NCI-H2171 treated with DMSO at 0.1 percent for 48 hours (cell line): ENCODE measurements at places on chromosomes 2 and 18.

DNA sequence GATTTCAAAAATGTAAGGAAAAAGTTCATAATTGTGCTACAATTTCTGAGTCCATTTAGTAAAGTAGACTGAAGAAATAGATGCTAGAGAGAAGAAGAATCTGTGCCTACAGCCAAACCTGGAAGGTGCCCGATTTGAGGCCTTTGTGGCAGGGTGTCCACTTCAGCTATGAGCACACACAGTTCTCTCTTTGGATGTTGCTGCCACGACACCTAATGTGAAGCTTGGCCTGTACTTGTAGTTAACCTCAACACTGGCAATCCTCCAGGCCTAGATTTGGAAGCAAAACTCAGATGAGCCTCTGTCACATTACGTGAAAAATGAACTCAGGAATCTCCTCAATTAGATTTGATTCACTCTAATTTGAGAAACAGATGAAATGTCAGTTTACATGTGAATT is 90.1 kb upstream of the LRP1B start:
- peak; percentile 40 for DNase-seq

- DNase-seq: no peak
Observed at GRCh38 chr2:189483571-189483970, 42.3 kb downstream of the WDR75 start.

- DNase-seq: no peak
Observed at GRCh38 chr2:28615706-28616105, 119.8 kb downstream of the PLB1 start.

GRCh38 chr2:226647621-226648518 is 151.8 kb downstream of the IRS1 start:
- no peak for DNase-seq

DNA sequence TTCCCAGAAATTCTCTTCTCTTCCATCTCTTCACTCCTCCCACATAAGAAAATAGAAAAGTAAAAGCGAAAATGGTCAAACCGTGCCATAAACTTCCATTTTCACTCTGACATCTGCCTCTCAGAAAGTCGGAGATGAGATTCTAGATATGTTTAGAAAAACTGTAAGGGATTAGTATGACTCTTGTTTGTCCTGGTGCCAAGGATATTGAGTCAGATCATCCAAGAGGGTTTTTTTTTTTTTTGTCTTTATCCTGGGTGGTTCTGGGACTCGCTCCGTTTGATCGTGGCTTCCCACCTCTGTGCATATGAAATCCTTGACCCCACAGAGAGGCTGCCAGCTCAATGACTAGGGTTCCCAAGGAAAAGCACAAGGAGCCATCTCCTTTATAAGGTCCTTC is 17.3 kb downstream of the EN1 start:
- no peak for DNase-seq

- no peak for DNase-seq
Observed at GRCh38 chr2:241730671-241731293, 3.6 kb upstream of the D2HGDH start.

- no peak for DNase-seq
Observed at GRCh38 chr2:196247114-196247975, 76.0 kb upstream of the STK17B start.

GRCh38 chr18:8980496-8980895 is 122.0 kb upstream of the NDUFV2 start:
- no peak for DNase-seq

DNA sequence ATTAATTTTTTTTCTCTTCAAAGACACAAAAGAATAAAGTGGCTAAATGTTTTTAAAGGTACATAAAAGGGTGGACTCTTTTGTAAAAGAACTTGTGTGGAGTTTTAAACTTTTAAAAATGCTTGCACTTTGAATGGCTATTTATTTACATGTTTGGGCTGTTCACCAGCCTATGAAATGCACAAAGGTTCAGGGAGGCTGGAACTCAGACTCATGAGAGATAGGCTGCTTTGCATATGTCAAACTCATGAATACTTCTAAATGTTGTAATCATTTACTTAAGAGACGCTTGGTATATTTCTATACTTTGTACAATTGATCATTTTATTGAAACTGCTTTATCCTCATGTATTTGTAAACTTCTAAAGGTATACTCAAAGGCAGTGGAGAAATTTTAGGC is 79.9 kb downstream of the ZEB2 start:
- no peak for DNase-seq

- DNase-seq: no peak
Observed at GRCh38 chr2:19714926-19715325, 186.9 kb downstream of the TTC32 start.

DNA sequence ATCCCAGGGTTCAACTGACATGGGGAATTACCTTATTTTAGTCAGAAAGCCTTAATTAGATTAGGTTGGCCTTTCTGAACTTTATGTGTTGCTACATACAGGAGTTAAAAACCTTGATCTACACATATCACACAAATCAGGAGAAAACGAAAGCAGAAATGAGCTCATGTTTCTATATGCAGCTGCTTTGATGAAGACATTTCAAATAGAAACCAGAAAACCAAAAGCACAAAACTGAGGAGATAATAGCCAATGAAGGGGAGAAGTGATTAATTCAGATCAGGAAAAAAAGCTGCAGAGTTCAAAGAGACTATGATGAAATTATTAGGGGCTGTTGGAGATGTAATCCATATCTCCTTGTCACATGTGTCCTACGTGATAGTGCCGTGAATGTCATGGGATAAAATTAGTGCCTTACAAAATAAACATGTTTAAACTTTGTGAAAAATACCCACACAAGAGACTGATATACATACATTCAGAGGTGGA is 255.0 kb downstream of the CAMKMT start:
- no peak for DNase-seq

DNA sequence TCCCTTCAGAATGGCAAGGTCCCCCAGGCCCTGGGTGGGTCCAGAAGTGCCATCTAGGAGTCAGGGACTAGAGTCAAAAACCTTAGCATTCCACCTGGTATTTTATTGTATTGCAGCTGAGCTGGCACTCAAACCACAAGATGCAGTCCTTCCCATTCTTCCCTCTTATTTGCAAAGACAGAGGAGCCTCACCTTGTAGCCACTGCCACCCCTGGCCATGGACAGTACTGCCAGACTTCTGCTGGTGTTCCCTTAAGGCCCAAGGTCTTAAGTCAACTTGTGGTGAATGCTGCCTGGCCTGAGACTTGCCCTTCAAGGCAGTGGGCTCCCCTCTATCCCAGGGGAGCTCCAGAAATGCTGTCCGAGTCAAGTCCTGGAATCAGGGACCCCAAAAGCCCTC is 6.9 kb downstream of the UGT1A10 start:
- no peak for DNase-seq

DNA sequence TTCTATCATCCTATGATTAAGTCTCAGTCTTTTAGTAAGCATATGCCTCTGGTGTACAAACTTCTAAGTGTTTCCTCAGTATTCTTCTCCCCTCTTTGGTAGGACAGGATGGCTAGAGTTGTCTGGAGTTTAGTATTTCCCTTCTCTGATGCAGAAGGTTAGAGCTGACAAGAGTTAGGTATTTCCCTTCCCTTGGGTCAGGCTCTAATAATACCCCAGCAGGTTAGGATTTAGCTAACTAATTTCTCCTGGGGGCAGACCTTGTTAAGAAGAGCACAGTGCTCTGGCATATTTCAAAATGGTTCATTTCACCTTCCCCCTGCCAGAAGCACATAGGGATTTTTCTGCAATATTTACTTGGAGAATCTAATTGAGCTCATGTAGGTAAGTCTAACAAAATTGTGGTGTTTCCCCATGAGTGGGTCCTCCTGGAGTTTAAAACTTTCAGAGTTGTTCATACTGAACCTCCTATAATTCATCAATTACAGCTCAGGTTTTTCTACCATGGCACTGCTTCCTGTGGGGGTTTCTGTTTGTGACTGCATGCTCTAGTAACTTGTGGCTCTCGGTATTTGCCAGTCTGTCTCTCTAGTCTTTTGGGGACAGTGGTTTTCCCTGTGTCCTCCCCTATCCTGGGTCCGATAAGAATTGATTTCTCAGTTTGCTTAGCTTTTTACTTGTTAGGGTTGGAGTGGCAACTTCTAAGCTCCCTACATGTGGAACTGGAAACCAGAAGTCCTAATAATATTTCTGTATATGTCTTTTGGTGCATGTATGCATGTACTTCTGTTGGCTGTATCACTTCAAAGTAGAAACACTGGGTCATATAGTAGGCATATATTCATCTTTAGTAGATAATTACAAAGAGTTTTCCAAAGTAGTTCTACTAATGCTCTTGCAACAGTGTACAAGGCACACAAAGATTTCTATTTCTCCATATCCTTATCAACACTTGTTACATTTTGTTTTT is 77.7 kb downstream of the GDF7 start:
- no peak for DNase-seq

- peak; percentile 88 for DNase-seq
Observed at GRCh38 chr2:3954261-3954660, 250.9 kb downstream of the DCDC2C start.

- no peak for DNase-seq
Observed at GRCh38 chr2:192197357-192197756, 2.6 kb upstream of the TMEFF2 start.

DNA sequence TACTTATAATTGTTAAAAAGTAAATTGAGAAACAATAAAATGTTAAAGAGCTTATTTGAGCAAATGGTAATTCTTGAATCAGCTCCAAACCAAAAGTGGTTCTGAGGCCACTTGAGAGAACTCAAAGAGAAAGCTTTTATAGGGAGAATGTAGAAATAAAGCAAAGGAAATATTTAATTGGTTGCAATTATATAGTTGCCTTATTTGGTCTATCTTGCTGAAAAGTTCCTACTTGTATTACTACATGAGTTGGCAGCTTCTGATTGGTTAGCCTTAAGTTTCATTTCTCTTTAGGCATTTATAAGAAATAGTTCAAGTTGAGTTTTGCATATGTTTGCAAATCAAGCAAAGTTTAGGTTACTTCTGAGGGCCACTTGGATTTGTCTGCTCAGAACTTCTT is 38.1 kb downstream of the SCN2A start:
- no peak for DNase-seq

- no peak for DNase-seq
Observed at GRCh38 chr2:128930101-128930500, 611.4 kb upstream of the HS6ST1 start.

DNA sequence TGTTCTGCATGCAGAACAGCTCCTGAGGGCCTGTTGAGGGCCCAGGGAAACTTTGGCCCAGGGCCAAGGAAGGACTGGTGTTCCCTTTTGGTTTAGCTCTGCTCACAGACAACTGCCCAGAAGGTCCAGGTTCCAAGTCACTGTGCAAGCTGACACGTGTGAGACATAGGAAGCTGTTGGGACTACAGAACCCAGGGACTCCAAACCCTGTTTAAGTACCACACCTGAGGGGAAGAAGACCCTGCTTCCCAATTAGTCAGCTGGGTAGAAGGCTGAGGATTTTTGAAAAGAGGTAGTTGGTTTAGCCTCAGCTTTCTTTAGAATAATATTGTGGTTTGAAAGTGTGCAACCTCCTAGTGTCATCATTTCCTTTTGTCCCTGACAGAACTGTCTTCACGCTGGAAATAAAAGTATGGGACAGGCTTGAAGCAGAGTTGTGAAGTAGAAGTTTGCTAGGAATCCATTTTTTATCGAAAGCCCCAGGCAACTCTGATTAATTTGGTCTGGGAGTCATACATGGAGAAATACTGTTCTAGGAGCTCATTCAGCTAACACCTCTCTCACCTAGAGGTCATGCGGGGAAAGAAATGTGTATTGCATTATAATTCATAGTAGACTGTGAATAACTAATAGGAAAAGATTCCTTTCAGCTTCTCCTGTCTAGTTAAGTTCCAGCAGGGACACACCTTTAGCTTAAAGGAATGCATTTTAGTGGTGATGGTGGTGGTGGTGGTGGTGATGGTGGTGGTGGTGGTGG is 19.9 kb upstream of the IL1RL1 start:
- DNase-seq: no peak

DNA sequence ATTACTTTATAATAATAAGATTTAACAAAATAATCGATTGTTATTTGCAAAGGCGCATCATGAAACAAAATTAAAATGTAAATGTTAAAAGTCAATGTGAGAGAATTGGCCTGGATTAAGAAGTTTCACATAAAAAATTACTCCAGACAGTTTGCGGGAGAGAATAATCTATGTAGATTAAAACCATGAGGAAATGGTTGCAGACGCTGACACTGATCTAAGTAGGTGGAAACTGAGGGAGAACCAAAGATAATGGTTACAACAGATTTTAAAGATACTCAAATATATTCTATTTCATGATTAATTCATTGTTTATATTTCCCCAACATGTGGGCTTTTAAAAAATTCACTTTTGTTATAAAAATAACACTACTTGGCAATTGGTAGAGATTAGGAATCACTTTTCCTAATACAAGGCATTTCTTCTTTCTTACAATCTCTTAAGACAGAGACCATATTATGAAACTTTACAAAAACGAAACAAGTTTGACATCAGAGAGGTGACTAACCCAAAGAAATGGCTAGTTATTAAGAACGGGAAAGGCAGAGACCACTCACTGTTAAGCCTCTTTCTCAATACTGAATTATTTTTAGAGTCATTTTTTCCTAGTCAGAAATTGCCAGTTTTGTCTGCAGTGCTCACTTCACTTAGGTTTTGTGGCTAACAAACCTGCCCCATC is 1.6 kb downstream of the KANSL1L start:
- no peak for DNase-seq

GRCh38 chr2:184685999-184686841 is 87.9 kb downstream of the ZNF804A start:
- DNase-seq: peak; percentile 19

DNA sequence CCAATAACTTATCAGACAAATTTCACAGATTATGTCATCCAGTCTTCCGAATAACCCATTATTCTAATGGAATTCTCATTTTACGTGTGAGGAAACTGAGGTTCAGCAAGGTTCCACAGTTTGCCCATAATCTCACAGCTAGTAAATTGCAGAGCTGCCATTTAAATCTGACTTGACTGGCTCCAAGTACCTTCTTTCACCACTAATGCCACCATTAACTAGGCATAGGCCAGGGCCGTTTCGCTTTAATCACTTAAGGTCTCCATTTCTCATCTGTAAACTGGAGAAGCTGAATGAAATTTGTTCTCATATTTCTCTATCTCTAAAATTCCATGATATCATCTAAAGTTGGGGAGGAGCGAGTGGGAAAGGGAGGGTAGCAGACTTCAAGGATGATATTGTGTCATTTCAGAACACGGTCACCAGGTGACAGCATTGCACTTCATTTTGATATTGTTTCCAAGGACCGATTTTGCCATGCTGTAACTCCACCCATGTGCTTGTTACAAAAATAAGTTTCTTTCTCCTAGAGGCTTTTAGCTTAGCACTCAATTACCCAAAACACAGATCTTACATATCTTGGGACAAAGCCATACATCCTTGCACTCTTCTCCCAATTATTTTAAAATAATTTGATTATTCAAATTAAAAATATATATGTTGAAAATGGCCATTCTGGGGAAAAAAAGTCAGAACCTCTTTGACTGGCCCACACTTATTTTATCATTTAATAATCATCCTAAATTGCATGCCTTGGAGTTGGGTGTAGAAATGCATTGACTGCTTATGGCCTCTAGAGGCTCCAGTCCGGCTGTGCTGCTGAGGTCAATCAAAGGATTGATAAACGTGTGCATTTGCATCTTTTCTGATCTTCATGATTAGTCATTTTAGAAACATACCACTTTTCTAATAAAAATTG is 123.8 kb downstream of the AKAIN1 start:
- DNase-seq: peak; percentile 79
